ENCODE measurements at places on chromosomes 16 and 17. TPM values are rescaled to one million over a fixed set of nuclear protein-coding genes. Genes with fewer than 3 reads are reported as not detected.

DNA sequence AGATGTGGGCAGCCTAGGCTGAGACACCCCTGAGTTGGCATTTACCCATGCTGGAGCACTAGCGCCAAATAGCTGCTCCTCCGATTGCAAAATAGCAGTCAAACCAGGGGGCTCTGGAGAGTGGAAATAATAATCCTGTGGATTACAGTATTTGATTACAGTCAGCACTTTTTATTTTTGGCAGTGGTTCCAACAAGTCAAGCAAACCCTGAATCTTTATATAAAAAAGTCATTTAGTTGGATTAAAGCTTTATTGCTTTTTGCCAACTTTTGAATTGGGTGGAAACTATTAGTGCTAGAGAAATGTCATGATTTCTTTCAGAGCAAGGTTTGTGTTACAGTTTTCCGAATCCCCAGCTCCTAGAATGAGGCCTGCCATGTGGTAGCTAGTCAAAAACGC, 99.3 kb upstream of the FAM20A start:
- peak; percentile 28 for DNase-seq

- no peak for DNase-seq
These were observed 1015.1 kb upstream of the EEF2KMT start for GRCh38 chr16:6112700-6113099.

GRCh38 chr17:5431949-5432556, 6.9 kb downstream of the C1QBP start:
- DNase-seq: no peak

Gene DHX58
- 4.7 TPM for polyA plus RNA-seq

Gene OR1F1
- polyA plus RNA-seq: not detected

DNA sequence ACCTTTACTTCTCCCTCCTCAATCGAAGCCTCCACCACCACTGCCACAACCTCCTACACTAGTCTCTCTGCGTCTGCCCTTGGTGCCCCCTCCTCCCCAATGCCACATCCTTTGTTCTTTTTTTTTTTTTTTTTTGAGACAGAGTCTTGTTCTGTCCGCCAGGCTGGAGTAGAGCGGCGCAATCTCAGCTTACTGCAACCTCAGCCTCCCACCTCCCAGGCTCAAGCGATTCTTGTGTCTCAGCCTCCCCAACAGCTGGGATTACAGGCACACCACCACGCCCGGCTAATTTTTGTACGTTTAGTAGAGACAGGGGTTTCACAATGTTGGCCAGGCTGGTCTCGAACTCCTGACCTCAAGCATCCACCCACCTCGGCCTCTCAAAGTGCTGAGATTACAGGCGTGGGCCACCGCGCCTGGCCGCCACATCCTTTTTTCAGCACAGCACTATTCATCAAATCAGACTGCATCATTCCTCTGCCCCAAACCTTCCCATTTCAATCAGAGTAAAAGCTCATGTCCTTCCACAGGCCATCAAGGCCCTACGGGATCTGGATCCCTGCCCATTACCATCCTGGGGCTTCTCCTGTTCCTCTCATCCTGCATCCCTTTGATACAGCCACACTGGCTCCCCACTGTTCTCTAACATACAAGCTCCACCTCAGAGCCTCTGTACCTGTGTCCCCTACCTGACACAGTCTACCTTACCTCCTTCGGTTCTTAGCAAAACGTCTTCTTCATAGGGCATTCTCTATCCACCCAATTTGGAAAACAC, 2.0 kb downstream of the KLHL11 start:
- no peak for DNase-seq

GRCh38 chr17:66337866-66338485, 35.6 kb downstream of the PRKCA start:
- peak; percentile 59 for DNase-seq

Gene FOXC2
- polyA plus RNA-seq: 0.97 TPM

Gene PRKCB
- 1.6 TPM for polyA plus RNA-seq
